ENCODE measurements at places on chromosomes 16 and 17. TPM values are rescaled to one million over a fixed set of nuclear protein-coding genes. Genes with fewer than 3 reads are reported as not detected.

ZNF469 gene
- polyA plus RNA-seq = 1.2 TPM

GAN gene
- polyA plus RNA-seq = 4.1 TPM

NPTX1 gene
- 0.21 TPM for polyA plus RNA-seq

RMI2 gene
- 1.7 TPM for polyA plus RNA-seq

KRTAP3-3 gene
- not detected for polyA plus RNA-seq

ZP2 gene
- polyA plus RNA-seq = not detected

CACNA1G gene
- 0.01 TPM for polyA plus RNA-seq

RARA gene
- 6.5 TPM for polyA plus RNA-seq

SOX9 gene
- 0.54 TPM for polyA plus RNA-seq

YPEL3 gene
- polyA plus RNA-seq = 34.6 TPM

HOXB2 gene
- polyA plus RNA-seq = 1.7 TPM

MYH1 gene
- polyA plus RNA-seq = not detected

GALNS gene
- polyA plus RNA-seq = 6.3 TPM

LGALS9B gene
- not detected for polyA plus RNA-seq

RNF222 gene
- polyA plus RNA-seq = not detected

CCL1 gene
- polyA plus RNA-seq = not detected

C16orf92 gene
- not detected for polyA plus RNA-seq

ITGAL gene
- polyA plus RNA-seq = 0.06 TPM

GRAPL gene
- polyA plus RNA-seq = not detected

ASPA gene
- polyA plus RNA-seq = not detected

TMEM238L gene
- not detected for polyA plus RNA-seq

OR4D1 gene
- not detected for polyA plus RNA-seq

TBC1D3C gene
- not detected for polyA plus RNA-seq

EVPLL gene
- not detected for polyA plus RNA-seq

RAMP2 gene
- 1.7 TPM for polyA plus RNA-seq

CXCL16 gene
- polyA plus RNA-seq = 2.2 TPM

OR3A3 gene
- polyA plus RNA-seq = not detected

PRPSAP1 gene
- polyA plus RNA-seq = 68.5 TPM

RPRML gene
- polyA plus RNA-seq = not detected

CX3CL1 gene
- 0.02 TPM for polyA plus RNA-seq

ASPHD1 gene
- polyA plus RNA-seq = 6.9 TPM

SLC13A2 gene
- polyA plus RNA-seq = not detected

FOXK2 gene
- 19.2 TPM for polyA plus RNA-seq

PSKH1 gene
- 26.0 TPM for polyA plus RNA-seq

PIRT gene
- polyA plus RNA-seq = not detected

MYCBPAP gene
- 0.67 TPM for polyA plus RNA-seq

SCN4A gene
- polyA plus RNA-seq = 0.06 TPM

KCNJ16 gene
- not detected for polyA plus RNA-seq

TERB1 gene
- polyA plus RNA-seq = 0.07 TPM

JPH3 gene
- not detected for polyA plus RNA-seq

ARL5C gene
- polyA plus RNA-seq = not detected

PRDM7 gene
- polyA plus RNA-seq = not detected

BTBD17 gene
- not detected for polyA plus RNA-seq

GP1BA gene
- polyA plus RNA-seq = not detected

OSGIN1 gene
- polyA plus RNA-seq = 2.0 TPM

FOXC2 gene
- 0.63 TPM for polyA plus RNA-seq

SCARF1 gene
- polyA plus RNA-seq = 0.12 TPM

KRTAP1-4 gene
- polyA plus RNA-seq = not detected

GRB7 gene
- 0.23 TPM for polyA plus RNA-seq

Data from BJ (cell line).